ENCODE measurements at places on chromosomes 1 and 21.

DNA sequence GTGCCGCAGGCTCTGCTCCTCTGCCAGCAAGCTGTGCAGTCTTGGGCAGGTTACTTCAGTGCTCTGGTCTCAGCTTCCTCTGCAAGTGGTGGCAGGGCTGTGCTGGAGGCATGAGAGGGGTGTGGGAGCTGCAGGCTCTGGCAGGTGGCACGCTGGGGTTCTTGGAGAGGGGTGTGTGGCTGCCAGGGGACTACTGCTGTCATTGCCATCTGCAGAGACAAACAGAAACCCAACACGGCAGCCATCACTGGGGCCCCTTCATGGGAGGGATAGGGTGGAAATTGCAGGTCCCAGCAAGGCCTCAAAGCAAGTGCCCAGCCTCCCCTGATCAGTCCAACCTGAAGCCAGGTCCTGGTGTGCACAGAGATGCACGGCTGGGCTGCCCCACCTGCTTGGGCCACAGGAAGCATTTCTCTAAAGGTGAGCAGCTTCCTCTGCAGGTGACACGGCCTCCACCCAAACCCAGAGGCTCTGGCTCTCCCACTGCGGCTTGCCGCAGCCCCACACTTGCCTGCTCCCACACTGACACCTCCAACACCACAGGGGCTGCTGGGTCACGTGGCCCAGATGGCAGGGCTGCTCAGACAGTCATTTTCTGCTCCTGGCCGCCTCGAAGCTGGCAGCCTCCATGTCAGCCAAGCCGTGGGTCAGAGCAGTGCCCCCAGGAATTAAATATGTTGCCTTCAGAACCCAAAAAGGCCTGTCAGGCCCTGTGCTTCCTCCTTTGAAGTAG is 4.1 kb upstream of the COL6A2 start:
- no peak for DNase-seq

GRCh38 chr21:40684726-40685125 is 162.2 kb downstream of the DSCAM start:
- no peak for DNase-seq

- DNase-seq: no peak
These were observed 72.0 kb downstream of the MIS18A start for GRCh38 chr21:32206631-32207405.

GRCh38 chr21:35436899-35437298 is 387.8 kb upstream of the RUNX1 start:
- DNase-seq: no peak

DNA sequence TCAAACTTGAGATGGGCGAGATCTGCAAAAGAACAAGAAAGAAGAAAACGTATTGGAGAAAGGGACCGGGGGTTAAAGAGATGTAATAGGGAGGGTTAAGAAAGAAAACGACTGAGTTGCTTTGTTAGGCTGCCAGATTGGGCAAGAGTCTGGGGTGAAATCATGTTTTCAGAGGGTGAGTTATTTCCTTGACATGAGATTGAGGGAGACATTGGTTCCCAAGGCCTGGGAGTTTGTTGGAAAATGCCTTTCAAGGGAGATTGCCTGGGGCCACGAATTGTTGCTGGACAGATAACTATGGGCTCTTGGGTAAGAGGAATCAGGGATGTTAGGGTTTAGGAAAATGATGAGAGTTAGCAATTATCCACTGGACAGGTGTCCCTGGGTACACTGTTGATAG is 776 bp upstream of the CADM3 start:
- DNase-seq: no peak

- DNase-seq: peak; percentile 84
These were observed 549 bp downstream of the THBS3 start for GRCh38 chr1:155206891-155207805.

DNA sequence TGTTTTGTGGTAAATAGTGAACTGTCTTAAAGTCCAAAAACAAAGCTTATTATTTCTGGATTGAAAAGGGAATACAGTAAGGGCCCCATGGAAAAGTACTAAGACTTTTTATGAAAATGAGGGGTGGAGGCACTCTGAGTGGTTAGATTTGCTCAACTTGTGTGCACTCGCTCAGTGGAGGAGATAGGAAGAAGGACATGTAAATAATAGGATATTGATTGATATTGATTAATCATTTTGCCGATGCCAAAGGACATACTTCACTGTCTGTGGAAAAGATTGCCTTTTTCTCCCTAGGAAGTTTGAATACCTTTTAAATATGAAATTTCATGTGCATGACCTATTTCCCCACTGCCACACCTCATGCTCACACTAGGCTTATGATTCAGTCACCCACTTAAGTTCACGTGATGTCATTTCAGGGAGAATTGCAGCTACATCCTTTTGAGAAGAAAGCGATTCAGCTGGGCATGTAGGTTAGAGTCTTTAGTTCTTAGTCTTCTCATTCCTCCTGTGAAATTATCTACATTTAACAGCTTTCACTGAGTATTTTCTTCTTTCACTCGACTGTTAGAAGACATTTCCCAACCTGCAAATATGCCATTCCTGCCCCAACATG is 5.0 kb downstream of the MTR start:
- DNase-seq: no peak

- DNase-seq: no peak
These were observed 14.6 kb upstream of the TTC4 start for GRCh38 chr1:54701066-54701465.

- DNase-seq: peak; percentile 69
These were observed 39.1 kb downstream of the CLSTN1 start for GRCh38 chr1:9784508-9785133.

DNA sequence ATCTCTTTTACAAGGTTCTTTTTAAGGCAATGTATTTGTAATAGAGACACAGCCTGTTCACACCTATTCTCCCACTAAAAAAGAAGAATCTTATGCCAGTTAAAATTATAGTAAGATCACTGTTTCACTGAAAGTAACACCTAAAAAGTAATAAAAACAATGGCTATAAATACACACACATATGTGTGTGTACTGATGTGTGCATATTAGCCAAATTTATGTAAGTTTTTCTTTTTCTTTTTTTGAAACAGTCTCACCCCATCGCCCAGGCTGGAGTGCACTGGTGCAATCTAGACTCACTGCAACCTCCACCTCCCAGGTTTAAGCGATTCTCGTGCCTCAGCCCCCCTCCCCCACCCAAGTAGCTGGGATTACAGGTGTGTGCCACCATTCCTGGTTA is 56.8 kb upstream of the SLC30A10 start:
- DNase-seq: no peak

DNA sequence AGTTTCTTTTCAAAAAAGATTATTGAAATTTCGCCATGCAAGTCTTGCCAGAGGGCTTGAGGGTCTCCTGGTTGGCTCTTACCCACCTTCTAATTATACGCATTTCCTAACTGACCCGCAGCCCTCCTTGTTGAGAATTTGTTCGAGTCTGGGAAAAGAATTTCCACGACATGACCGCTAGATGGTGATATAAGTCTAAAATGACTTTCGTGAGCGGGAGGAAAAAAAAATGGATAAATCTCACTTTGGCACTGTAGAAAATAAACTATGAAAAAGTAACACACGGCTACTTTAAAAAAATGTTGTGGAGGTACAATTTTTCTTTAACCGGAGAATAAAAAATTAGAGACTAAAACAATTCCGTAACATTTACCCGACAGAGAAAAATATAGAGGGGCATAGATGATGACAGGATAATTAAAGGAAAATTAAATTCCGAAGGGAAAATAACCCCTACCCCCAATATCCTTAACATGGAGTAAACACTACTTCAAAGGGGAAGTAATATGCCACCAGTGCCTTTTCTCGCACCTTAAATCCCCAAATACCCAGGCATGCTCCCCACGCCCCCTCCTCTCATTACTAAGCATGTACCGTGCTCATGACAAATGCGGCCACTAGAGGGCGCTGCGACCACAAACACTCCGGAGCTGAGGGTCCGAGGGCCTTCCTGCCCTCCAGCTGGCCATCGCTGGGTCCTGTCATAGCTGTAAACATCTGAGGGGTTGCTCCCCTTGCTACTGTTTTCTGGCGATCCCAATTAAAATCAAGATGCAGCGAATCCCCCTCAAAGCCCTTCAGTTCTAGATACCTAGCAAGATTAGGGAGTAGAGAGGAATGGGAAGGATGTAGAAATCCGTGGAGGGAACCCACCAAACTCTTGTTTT is 266.9 kb downstream of the ASTN1 start:
- no peak for DNase-seq

DNA sequence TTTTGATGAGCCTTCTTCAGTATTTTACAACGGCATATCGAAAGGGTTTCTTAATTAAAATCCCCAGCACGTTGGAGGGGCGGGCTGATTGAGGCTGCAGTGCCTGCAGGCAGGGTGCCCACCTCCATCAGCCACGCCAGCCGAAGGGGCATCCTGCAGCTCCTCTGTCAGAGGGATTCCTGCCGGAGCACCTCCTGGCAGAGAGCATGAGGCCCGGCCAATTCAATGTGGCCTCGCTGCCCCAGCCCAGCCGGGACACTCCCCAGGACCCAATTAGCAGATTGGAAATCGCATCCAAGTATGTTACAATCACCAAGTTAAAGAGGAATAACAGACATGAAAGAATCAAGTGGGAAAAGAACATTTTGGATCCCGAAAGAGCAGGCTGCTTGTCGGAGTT is 216.6 kb downstream of the ST6GALNAC3 start:
- DNase-seq: no peak

DNA sequence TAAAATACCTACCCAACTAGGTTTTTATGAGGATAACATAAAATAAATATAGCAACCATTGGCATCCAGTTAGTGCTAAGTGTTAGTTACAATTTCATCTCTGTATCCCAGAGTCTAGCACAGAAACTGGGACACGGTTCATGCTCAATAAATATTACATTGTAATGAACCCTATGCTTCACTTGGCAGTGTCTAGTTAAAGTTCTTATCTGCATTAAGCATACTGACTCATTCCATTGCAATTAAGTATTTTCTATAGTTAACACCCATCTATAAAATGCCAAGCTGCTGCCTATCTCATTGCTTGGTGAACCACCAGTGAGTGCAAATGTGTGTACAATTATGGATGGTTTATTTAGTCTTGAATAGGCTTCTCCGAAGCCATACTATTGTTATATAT is 15.2 kb downstream of the CHML start:
- no peak for DNase-seq

Data from central memory CD4-positive, alpha-beta T cell (primary cell).